Caco-2 (cell line): ENCODE measurements at places on chromosomes 4 and X.

- DNase-seq: no peak
Observed at GRCh38 chr4:154277172-154277571, 214.4 kb downstream of the DCHS2 start.

DNA sequence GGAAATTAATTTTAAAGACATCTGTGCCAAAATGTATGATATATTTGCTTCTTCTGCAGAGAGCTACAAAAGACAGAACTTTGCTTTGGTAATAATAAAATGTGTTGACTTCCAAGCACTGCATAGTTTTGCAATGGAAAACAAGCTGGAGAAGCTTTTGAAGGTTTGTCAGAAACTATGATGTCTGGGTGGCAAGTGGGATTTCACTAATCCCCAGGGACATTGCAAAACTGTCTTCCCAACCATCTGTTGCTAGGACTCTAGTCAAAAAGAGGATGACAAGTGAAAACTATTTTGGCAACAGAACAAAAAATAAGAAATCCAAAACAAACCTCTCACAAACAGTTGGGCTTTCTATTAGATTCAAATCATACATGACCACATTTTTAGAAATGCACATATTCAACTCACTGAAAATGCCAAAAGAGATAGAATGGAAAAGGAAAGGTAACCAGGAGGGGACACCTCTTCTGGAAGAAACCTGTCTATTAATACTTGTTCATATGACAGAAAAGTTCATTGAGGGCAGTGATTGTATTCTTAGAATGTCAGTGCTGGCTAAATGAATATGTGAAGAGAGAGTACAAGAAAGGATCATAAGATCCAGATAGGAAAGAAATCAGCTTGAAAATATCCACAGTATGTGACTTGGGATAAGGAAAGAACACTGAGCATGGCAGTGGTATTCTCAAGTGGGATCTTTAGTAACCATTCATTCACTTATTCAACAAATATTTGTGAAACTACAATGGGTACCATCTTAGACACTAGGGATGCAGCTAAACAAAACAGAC is 228.0 kb downstream of the RASL11B start:
- DNase-seq: no peak

GRCh38 chrX:121456315-121456714 is 408.9 kb downstream of the GLUD2 start:
- no peak for DNase-seq

DNA sequence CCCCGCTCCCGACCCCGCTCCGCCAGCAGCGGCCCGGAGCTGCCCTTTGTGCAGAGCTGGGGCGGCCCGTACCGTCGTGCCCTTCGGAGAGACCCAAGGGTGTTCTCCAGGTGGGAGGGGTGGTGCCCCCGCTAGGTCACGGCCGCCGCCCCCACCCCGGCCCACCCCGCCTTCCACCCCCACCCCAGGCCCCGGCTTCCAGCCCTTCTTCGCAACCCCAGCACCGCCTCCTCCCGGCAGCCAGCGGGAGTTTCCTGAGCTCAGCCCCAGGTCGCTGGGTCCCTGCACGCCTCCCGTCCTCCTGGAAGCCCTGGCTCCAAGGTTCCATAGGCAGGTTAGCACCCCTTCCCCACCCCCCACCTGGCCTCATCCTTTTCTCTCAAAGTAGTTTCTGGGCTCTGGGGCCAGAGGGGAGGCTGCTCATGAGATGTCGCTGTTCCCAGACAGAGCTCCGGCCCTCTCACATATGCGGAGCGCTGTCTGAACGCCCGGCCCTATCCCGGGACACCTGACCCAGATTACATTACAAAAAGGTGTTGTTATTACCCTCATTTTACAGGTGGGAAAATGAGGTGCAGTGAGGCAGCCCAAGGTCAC is 25.2 kb upstream of the FGFR3 start:
- peak; percentile 84 for DNase-seq

DNA sequence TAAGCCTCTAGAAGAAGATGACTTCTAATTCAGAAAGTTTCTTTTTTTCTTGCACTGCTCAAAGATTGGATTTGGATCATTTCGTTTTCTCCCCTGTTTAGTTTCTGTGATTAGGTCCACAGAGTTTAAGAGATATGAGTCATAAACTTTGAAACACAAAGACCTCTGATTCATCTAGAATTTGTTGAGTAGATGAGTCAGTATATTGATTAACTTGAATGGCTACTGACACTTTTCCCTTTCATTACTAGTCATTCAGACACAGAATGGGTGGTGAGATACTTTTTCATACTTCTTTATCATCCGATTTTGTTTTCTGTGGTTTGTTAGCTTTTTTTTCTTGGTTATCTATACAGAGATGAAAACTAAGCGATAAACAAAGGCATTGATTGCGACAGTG is 34.1 kb upstream of the AFF2 start:
- no peak for DNase-seq

DNA sequence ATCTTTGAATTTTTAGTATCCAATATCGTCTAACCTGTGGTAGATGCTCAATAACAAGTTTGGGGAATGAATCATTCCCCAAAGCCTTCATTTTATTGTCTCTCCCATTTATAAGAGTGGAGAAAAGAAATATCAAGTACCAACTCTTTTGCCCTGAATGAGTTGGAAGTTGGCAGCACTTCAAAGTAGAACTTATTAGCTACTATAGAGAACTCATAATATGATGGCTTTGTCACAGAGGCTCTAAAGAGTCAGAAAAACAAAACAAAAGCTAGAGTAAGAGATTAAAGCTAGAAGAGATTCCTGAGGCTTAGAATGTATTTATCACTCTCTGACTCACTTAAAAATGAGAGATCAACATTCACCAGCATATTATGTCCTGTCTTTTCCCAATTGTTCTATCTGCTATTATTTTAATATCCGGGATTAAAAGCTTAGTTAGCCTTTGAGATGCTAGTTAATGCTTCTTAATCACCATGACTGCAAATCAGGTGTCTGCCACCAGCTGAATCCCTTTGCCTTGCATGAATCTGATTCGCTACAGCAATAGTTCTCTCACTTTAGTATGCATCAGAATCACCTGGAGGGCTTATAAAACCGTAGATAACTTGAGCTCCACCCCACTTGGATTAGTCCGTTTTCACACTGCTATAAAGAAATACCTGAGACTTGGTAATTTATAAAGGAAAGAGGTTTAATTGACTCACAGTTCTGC is 77.9 kb downstream of the PALLD start:
- DNase-seq: no peak
